ENCODE measurements at places on chromosomes 11 and 22.
A peak's percentile ranks its signal among the peaks of the same experiment; 100 is the strongest.

GRCh38 chr22:36344106-36344827 lies 43.5 kb downstream of the MYH9 start:
- peak; percentile 64 for DNase-seq

GRCh38 chr11:131691181-131692041 lies 321.0 kb downstream of the NTM start:
- no peak for DNase-seq

DNA sequence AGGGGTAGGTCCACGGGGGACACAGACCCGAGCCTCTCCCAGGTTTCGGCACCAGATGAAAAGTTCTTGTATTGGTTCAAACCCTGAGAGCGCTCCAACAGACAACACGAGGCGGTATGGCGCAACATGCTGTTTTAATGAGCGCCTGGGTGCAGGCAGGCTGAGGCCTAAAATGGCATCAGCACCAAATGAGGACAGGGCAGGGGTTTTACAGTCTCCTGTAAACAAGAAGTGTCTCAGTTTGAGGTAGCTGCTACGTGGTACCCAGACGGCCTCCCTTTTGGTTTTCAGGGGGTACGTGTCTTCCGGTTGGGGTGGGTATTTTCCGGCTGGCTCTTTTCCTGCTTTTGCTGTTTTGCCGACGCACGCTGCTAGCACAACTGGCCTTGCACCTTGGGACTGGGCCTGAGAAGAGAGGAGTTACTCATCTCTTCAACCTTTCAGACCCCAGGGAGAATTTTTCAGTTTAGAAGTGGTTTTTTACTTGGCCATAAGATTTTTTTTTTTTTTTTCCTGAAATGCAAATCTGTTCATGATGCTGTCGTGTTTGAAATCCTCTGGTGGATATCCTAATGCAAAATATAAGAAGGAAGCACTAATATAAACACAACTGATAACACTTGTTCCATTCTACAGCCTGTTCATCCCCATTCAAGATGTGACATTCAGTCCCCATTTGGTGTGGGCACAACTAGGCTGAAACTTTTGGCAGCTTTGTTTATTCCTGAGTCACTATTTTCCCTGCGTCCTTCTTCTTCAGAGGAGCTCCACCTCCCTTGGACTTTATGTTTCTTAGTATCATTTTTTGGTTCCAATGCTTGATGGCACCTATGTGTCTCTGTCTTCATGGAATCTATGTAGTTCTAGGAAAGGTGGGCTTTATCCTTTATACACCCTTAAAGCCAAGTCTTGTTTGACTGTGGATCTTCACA lies 6.5 kb downstream of the PPFIBP2 start:
- no peak for DNase-seq

GRCh38 chr22:46577368-46578249 lies 40.2 kb upstream of the CELSR1 start:
- no peak for DNase-seq

DNA sequence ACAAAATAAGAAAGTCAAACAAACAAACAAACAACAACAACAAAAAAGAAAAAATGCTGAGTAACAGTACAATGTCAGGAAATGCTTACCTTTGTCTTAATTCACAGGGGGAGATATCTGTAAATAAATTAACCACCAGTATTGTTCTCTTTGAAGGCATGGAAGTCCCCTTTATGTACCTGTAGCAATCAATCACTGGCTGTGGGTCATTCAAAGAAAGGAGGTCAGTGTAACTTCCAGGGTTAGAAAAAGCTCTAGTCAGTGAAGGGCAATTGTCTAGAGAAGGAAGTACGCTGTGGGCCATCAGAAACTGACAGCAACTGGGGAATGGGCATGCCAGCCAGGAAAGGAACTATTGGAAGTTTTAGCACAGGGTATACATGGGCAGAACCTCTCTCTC lies 121.5 kb upstream of the LUZP2 start:
- DNase-seq: no peak

GRCh38 chr22:17237038-17237668 lies 17.9 kb upstream of the ADA2 start:
- no peak for DNase-seq

GRCh38 chr11:71267807-71268421 lies 15.5 kb upstream of the SHANK2 start:
- no peak for DNase-seq

DNA sequence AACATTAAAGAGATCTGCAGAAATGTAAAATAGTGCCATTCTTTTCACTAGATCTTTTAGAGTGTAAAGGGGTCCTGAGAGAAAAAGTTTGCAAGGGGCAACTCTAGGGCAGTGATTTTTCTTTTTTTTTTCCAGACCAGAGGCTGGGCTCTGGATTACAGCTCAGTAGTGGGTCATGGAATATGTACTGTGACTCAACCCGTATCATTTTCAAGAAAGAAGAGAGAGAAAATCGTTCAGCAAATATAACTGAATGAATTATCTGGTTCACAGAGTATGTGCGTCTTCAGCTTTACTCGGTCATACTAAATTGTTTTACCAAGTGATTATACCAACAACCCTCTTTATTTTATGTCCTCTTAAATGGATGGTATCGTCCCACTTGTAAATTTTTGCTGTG lies 3.8 kb downstream of the CEP57 start:
- DNase-seq: no peak

- peak; percentile 70 for DNase-seq
These were observed 29.7 kb downstream of the FAM83F start for GRCh38 chr22:40024201-40025061.

DNA sequence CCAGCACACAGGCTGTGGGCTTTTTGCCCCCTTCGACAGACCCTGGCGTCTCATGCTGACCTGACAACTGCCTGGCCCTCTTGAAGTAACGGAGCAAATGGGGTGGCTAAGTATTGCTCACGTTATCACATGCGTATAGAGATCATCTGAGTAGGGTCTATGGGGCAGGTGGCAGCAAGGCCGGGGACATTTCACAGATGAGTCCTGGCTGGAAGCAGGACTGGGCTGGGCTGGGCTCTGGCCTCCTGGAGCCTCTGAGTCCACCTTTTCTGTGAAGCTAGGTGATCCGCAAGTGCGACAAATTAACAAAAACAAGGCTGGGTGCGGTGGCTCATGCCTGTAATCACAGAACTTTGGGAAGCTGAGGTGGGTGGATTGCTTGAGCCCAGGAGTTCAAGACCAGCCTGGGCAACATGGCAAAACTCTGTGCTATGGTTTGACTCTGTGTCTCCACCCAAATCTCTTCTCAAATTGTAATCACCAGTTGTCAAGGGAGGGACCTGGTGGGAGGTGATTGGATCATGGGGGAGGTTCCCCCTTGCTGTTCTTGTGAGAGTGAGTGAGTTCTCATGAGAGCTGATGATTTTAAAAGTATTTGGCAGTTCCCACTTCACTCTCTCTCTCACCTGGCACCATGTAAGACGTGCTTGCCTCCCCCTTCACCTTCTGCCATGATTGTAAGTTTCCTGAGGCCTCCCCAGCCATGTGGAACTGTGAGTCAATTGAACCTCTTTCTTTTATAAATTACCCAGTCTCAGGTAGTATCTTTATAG lies 122.0 kb downstream of the MPPED1 start:
- DNase-seq: no peak

GRCh38 chr11:11980200-11980599 lies 28.2 kb downstream of the DKK3 start:
- DNase-seq: no peak

- no peak for DNase-seq
These were observed 30.6 kb downstream of the RSF1 start for GRCh38 chr11:77789731-77790476.

- no peak for DNase-seq
These were observed 4.9 kb upstream of the CCDC86 start for GRCh38 chr11:60836866-60837515.

DNA sequence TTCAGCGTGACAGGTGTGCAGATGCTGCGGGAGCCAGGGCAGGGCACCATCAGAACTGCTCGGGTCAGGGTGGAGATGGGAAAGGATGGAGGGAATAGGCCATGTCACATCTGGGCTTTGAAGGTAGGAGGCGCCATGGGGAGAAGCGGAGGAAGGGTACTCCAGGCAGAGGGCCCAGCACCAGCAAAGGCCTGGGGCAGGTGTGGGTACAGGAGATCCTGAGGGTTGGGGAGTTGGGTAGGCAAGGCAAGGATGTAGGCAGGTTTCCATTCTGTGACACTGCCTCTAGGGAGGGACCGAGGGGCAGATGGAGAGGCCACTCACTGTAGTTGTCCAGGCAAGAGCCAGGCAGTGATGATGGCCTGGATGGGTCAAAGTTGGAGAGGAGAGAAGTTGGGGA lies 8.5 kb downstream of the EMID1 start:
- no peak for DNase-seq

- no peak for DNase-seq
These were observed 47.1 kb upstream of the UCP3 start for GRCh38 chr11:74055938-74056337.

GRCh38 chr11:44977493-44977984 lies 26.9 kb upstream of the TP53I11 start:
- DNase-seq: no peak

- DNase-seq: no peak
These were observed 27.5 kb upstream of the CHST1 start for GRCh38 chr11:45692808-45693453.

DNA sequence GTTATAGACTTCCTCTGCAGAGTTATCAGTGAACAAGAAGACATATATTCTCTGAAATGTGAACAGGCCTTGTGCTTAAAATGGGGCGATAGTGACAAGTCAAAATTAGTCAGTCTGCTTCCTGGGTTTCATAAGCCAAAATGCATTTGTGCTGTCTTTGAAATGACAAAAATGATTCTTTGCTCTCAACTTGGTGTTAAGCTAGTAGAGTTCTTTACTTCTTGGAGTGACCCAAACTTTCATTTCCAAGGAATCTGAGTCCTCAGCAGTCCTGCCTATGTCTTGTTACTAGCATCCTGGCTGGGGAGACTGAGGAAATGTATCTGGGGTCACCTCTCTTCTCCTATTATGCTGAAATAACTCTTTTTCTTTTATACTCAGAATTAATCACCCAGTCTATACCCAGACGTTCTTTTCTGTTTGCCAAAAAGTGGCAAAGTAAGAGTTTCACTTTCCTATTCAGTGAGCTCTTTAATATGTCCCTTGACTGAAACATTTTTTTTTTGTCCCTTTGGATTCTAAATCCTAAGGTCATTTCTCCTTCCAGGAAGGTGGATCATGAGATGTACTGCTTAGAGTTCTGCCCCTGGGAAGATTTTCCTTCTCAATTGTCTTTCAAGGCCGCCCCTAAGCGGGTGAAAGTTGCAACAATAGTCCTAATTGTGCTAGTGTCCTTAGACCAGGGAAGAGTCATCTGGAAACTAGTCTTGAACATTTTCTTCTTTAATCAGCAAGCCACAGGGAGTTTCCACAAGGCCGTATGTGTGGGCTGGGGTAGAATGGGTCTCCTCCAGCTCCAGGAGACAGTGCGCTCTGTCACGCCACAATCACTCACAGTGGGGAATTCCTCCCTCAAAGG lies 53.0 kb upstream of the RDX start:
- no peak for DNase-seq

DNA sequence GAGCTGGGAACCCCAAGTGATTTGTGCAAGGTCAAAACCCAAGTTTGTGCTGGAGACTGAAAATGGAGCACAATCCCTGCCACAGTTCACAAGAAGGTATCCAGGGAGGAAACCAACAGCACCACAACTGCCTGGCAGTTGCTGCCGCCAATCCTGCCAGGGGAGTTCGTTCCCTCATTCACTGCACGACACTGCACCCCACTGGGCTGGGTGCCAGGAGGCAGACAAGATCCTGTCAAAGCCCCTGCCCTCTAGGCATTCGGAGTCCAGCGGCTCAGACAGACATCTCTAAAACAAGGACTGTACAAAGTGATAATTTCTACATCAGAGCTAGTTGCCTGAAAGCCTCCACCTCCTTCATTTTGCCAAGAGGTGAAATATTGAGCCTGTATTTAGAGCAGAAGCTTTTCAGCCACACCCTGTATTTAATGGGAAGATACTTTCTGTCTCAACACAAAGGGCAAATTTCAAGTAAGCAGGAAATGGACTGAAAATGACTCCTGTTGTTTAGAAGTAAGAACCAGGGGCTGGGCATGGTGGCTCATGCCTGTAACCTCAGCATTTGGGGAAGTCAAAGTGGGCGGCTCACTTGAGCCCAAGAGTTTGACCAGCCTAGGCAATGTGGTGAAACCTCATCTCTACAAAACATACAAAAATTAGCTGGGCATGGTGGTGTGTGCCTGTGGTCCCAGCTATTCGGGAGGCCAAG lies 277.4 kb upstream of the NARS2 start:
- DNase-seq: peak; percentile 45

GRCh38 chr11:33533386-33534052 lies 167.1 kb downstream of the C11orf91 start:
- no peak for DNase-seq

- DNase-seq: no peak
These were observed 33.5 kb upstream of the TOLLIP start for GRCh38 chr11:1342946-1343345.

- no peak for DNase-seq
These were observed 821 bp downstream of the CELF1 start for GRCh38 chr11:47552056-47552565.

DNA sequence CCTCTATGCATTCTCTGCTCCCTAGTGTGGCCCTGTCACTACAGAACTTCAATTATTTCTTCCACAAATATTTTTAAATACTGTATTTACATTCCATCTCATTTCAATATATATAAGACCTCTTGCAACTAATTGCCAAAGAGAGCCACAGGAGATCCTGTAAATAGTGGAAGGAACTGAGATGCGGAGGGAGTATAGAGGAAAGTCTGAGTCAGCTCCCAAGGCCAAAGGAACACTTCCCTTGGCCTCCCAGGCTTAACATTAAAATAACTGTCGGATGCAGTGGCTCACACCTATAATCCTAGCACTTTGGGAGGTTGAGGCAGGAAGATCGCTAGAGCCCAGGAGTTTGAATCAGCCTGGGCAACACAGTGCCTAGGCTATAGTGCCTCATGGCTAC lies 31.2 kb downstream of the RBFOX2 start:
- no peak for DNase-seq

DNA sequence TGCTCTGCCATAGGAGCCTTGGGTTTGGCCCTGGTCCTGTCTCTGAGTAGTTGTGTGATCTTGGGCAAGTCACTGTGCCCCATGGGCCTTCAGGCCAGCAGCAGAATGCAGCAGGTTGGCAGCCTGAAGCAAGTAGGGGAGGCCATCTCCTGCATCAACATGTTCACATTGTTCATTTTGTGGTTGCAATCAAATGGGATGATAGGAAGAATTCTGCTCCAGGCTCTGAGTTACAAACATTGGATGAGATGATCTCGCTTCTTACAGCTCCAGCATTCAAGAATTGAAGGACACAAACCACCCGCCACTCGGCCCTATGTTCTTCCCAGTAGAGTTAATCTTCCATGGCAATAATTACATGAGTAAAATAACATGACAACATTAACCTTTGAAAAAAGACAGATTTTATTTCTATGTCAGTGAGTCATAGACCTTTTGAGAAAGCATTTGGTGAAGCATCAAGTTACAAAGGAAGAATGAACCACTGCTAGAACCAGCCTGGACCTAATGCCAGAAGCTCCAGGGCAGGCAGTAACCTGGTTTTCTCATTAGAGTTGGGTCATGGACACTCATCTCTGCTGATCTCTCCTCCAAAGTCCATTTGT lies 308.3 kb upstream of the NCAM1 start:
- DNase-seq: no peak

DNA sequence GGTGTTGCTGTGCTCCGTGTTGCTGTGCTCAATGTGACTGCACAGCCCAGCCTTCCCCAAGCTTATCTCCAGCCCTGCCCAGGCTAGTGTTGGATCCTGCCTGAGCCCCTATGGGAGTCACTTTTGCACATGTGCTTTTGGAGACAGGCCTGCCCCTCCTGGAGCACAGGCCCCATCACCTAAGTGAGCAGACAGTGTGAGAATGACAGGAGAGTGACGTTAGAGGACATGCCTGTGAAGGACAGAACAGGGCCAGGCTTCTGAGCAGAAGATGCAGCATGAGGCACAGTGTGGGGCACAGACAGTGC lies 36.6 kb upstream of the SUSD2 start:
- no peak for DNase-seq

Measured in right hindlimb (tissue), 1 donor.